ENCODE measurements at places on chromosomes 3 and 15.

GRCh38 chr3:12487786-12488185, 3.5 kb downstream of the TSEN2 start:
- DNase-seq, result no peak

DNA sequence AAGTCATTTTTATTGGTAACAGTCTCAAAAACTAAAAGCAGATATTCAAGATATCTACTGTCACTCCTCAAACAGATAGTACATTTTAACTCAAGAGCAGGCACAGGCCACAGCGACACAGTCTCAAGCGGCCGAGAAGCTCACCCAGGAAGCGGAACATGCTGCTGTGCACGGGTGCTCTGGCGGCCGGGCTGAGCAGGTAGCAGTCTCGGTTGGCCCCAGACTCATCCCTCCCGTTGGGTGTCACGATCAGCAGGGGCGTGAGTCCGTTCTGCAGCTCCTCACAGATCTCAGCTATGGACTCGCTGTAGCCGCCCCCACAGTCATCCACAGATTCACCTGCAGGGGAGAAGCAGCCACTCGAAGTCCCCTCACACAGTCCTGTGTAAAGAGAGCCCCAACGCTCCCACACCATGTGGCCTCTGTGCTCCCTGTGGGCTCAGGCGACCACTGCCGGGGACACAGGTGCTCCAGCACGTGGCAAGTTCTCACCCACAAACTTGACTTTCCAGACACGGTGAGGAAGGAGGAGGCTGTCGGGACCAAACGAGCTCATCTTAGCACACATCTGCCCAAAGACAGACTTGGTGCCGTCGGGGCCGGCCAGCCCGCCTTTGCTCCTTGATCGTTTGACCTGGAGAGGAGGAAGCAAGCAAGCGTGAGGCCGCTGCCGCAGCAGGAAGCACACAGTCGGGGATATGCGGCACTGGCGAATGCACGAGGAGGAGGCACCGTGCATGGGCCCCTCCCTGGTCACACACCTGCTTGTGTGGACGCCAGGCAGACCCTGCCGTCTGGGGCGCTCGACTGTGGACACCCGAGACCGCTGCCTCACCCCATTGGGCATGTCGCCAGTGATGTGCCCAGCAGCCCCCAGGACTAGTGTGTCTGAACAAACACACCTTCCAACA, 17.7 kb upstream of the OCA2 start:
- DNase-seq, result no peak

GRCh38 chr3:76487446-76487845, 552.5 kb upstream of the ROBO2 start:
- no peak for DNase-seq

DNA sequence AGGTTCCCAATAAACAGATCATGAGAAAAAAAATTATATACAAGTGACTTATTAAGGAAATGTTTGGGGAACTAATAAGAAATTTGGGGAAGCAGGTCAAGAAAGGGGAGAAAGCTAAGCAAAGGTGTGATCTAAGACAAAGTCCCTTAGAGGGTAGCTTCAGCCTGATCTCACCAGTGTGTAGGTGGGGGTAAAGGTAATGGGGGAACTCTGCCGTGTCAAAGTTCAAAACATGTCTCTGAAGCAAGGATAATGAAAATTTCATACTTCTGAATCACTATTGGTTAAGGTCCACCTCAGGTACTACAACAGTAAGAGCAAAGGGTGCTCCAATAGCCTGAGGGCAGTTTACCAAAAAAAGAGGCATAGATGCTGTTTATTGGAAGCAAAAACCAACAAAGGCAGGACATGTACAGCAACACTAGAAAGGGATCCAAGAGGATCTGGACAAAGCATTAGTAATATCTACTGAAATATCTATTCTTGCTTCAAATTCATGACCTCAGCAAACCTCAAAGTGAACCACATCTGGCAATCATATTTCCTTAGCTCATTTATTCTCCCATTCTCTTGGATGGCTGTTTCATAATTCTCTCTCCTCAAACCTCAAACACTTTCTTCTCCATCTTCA, 6.9 kb downstream of the ACAD11 start:
- no peak for DNase-seq

DNA sequence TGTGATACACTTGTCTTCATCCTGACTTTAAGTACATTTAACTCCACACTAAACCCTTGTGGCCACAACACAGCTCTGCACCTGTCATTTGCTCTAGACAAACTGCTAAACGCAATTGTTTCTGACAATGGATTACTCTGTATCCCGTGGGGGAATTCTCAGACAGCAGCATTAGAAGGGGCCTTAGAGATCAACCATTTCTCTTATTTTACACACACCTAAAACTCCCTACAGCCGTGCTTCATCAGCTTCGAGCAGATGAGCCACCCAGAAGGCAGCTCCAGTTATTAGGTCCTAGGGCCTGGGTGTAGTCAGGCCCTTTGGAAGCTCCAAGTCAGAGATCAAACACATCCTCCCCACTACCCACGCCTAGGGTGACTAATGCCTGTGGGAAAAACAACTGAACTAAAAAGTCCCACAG, 1.3 kb upstream of the IL12A start:
- peak; percentile 38 for DNase-seq

DNA sequence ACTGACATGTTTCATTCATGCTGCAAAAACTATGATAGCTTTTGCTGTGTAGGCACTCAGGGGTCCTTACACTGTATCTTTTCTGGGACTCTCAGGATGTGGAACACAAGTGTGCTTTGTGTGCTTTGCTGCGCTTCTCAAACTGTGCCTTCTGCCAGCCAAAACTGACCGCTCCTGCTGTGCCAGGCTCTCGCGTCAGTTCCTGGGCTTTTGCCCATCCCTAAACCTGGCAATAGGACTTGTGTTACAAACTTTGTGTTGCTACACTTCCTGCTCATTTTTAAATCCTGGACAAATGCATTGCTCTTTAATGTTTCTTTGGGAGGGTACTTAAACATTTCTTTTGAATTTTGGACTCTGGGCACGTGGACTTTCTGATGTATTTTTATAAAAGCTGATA, 60.3 kb downstream of the DIPK2A start:
- DNase-seq, result no peak

DNA sequence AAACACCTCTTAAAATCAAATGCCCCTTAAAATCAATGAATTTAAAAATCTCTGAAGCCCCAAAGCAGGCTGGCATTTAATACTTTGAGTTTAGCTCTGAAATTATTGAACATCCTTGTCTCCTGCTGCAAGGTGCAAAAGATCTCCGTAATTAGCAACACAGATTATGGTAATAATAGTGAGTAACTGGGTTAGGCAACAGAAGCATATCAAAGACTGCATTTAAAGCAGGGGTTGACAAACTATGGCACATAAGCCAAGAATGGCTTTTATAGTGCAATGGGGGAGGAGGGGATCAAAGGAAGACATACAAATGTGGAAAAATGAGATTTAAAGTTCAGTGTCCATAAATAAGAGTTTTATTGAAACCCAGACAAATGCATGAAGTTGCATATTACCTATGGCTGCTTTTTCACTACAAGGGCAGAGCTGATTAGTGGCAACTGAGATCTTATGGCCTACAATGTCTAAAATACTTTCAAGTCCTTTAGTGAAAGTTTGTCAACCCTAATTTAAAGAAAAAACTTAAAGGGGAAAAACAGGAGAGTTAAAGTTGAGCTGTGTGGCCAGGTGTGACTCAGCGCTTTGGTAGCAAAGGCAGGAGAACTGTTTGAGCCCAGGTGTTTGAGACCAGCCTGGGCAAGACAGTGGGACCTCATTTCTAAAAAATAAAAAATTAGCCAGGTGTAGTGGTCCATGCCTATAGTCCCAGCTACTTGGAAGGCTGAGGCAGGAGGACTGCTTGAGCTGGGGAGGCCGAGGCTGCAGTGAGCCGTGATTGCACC, 157.6 kb downstream of the TBL1XR1 start:
- DNase-seq, result no peak

DNA sequence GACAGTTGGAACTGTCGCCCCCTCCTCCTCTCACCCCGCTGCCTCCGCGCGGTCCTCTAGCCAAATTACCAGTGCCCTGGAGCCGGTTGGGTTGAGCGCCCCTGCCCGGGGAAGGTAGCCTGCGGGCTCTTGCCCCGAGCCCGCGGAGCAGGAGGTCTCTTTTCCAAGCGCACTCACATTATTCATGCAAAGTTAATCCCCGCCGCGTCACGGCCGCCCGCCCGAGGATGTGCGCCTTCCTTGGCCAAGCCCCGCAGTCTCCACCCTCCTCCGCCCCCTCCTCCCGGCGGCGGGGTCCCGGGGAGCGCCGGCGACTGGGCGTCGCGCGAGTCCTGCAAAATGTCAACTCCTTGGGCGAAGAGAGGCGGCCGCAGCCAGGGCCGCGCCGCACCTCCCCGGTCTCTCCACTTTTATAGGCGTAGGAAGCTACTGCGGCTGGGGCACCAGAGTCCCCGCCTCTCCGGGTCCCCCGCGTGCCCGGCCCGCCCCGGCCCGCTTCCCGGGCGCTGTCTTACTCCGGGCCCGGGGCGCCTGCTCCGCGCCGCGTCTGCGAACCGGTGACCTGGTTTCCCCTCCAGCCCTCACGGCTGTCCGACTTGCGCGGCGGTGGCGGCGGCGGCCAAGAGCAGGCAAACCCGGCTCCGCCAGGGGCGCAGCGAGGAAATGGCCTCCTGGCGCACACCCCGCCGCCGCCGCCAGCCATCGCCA, at the start of gene THRB:
TSS of gene THRB (minus strand) at position 233 of the 708 bp plus-strand sequence.
- DNase-seq, result no peak

- DNase-seq, result no peak
These were observed 7.2 kb upstream of the STAC start for GRCh38 chr3:36373084-36373483.

DNA sequence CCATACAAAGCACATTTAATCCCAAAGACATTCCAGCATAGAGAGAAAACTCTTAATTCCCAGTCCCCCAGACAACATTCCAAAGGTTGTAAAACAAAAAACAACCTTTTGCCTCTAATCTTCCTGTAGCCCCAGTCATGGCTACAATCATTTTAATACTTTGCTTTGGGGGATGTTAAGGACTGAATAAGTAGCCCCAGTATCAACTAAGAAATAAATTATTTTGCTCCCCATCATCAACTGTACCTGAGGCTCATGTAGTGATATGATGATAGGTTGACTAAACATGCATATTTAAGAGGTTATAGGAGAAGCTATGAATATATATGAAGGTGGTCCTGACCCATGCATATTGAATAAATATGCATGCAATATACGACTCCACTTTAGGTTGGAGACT, 40.6 kb downstream of the PRR20G start:
- no peak for DNase-seq

DNA sequence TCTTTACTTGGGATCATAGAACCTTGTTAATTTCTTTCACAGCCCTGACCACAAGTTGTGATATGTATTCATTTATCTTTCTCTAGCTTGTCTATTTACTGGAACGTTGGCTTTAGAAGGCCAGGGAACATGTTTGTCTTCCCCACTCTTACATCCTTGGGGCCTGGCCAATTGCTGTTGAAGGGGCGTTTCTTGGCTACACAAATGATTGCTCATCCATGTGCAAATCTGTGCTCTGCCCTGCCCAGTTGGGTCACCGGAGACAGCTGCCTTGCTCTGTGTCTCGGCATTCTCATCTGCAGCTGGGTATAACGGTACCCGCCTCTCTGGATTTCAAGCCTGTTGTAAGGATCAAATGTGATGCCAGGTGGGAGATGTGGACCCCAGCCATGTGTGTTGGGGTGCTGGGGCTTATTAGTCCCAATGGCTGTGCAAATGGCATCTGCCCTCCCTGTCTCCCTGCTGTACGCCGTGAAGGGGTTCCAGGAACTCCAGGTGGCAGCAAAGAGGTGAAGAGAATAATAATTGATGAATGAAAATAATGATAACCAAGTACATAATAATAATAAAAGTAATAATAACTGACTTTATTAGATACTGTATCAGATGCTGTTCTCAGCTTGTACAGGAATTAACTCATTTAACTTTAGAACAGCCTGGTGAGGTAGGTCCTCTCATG, 24.0 kb upstream of the TLE3 start:
- DNase-seq, result no peak

- DNase-seq, result no peak
These were observed 305.5 kb upstream of the DPH6 start for GRCh38 chr15:35851491-35851890.

GRCh38 chr15:74240002-74240568, 4.0 kb downstream of the CCDC33 start:
- DNase-seq, result no peak

GRCh38 chr15:79970181-79970580, 815 bp downstream of the BCL2A1 start:
- no peak for DNase-seq

- no peak for DNase-seq
These were observed 425.8 kb upstream of the MDFIC2 start for GRCh38 chr3:70738291-70738681.

DNA sequence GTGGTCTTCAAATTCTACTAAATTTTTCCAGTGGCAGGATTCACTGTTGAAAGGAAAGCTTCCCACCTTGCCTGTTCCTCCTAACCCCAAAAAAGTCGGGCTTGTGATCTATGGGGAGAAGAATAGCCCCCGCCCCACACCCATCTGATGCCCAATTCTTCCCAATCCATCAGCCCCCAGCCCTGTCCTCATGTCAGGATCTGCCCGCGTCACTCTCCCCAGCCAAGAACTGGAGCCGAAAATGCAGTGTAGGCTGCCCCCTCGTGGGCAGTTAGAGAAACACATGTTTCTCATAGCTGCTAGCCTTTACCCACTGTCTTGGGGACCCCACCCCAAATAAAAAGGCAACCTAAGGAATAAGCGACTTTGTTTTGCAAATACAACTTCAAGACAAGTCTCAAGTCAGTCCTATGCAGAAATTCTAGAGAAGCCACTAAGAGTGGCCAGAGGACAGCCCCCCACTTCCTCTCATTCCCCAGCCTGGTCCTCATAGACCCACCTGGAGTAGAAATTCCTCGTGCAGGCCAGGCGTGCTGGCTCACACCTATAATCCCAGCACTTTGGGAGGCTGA, 13.0 kb upstream of the CSK start:
- DNase-seq, result peak; percentile 67

- DNase-seq, result no peak
These were observed 113.0 kb downstream of the PDE8A start for GRCh38 chr15:85094685-85095084.

DNA sequence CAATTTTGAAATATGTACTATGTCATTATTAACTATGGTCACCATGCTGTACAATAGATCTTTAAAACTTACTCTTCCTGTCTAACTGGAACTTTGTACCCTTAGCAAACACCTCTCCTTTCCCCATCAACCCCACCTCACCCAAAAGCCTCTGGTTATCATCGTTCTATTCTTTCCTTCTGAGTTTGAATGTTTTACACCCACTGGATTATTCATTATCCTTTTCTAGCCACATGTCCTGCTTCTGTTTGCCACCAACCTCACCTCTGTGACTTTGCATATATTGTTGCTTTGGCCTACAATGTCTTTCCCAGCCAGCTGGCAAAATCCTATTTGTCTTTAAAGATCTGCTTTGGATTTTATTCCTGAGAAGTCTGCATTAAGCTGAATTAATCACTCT, 102.6 kb upstream of the TSPAN3 start:
- no peak for DNase-seq

DNA sequence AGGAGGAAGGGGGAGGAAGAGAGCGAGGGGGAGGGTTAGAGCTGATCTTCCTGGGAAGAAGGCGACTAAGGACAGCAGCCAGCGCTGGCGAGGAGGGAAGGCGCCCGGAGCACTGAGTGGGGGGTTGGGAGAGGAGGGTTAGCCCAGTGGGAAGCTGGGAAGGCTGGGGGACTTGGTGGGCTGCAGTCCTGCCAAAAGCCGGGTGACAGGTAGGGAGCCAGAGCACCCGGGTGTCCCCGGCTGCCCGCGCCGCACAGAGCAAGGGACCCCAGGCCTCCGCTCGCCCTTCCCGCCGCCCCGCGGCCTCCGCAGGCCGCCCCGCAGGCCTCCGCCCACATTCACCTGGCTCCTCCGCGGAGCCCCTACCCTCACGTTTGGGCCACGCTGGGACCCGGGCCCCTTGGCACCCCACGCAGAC, 448 bp downstream of the SLC12A8 start:
- no peak for DNase-seq

GRCh38 chr15:41994171-41994650, 21.9 kb upstream of the EHD4 start:
- DNase-seq, result no peak

All from activated CD4-positive, alpha-beta T cell treated with anti-CD3 and anti-CD28 coated beads, Interleukin-2, amount 50 U/mL, for 48 hours (primary cell).